ENCODE measurements at places on chromosomes 16 and 17.

DNA sequence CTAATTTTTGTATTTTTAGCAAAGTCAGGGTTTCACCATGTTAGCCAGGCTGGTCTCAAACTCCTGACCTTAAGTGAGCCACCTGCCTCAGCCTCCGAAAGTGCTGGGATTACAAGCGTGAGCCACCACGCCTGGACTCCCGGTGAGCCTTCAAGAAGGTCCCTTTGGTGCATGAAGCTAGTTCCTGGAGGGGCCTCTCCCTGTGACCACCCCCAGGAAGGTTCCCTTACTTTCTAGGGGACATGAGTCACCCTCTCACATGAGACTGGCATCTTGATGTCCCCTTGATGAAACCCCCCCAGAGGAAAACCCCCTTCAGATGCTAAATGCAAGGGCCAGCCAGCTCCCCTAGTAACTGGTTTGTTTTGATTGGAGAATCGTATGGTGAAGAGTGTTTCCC lies 12.8 kb downstream of the CARHSP1 start:
- DNase-seq: no peak

DNA sequence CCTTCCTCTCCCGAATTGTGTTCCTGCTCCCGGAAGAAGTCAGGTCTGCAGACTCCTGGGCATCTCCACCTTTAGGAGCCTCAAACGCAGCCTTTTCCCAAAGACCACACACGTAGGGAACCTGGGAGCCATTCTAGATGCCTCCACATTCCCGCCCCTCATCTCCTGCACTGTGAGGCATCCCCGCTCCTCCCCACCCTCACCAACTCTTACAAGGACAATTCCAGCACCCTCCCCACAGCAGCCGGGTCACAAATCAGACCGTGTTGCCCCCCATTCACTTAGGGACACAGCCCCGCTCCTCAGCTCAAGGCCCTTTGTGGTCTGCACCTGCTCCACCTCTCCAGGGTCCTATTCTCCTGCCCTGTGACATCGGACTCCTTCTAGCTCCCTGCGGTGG lies 49.6 kb downstream of the ABR start:
- no peak for DNase-seq

- no peak for DNase-seq
Measured at GRCh38 chr16:57711993-57712392, 17.4 kb downstream of the DRC7 start.

- DNase-seq: peak; percentile 40
Measured at GRCh38 chr17:78484271-78485246, 92.6 kb downstream of the DNAH17 start.

DNA sequence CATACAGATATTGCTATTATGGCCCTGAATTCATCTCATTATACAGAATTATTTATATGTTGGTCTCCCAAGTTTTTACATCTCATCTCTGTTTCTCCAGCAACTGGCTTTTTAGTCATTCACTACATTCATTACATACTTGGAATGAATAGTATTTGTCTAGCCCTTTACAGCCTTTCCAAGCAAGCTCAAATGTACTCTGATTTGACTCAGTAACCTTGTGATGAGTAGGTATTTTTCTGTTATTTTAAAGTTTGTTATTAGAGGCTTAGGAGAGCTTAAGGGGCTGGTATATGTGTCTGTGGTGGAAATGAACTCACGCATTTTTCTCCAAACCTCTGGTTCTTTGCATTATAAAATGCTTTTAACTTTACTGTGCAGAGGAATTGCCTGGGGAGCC lies 224.7 kb downstream of the SNX29 start:
- peak; percentile 27 for DNase-seq

- DNase-seq: no peak
Measured at GRCh38 chr17:75047398-75048098, 523 bp downstream of the KCTD2 start.

- DNase-seq: peak; percentile 55
Measured at GRCh38 chr17:47184681-47185080, 4.4 kb downstream of the CDC27 start.

DNA sequence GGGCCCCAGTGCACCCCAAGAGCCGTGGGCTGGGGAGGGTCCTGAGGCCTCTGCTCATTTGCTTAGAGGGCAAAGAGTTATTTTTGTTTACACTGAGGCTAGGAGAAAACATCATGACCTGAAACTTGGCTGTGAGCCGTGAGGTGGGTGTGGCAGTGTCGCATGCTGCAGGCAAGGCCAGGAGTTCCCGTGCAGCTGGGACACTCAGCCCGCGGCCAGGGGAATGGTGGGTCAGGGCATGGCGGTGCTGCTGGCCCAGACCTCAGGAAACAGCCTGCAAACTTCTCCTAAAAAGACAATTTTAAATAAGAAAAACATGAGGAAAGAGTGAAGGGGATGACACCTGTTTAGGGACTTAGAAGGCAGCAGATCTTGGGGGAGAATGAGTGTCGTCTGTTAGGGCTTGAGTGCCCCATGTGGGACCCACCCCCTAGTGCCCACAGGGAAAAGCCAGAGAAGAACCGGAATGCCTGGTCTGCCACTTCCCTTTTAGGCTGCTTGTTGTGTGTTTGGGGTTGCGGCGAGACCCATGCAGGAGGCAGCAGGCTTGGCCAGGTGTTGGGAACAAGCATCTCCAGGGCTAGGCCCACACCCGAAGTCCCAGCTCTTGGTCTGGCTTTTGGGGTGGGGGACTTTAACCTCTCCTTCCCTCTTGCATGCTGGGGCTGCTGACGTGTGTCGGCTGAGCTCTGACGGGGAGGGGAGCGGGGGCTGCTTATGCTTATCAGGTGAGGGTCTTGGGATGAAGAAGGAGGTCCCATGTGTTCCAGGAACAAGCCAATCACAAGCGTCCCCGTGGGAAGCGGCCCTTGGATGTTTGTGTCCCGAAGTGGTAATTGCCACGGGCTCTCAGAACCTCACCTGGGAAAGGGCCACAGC lies 80.9 kb upstream of the GNG13 start:
- DNase-seq: no peak

- no peak for DNase-seq
Measured at GRCh38 chr17:27939474-27940465, 46.6 kb upstream of the LYRM9 start.

GRCh38 chr17:17807440-17807839 lies 29.3 kb downstream of the SREBF1 start:
- DNase-seq: no peak
